ENCODE measurements at places on chromosomes 4 and X. TPM values are rescaled to one million over a fixed set of nuclear protein-coding genes. Genes with fewer than 3 reads are reported as not detected.

Gene SUPT20HL2
- total RNA-seq, result not detected

Gene NFKB1
- total RNA-seq, result 18.3 TPM

Gene RS1
- total RNA-seq, result not detected

Gene CXCL1
- 7.3 TPM for total RNA-seq

Gene MAGEA11
- total RNA-seq, result not detected

Gene DIPK2B
- not detected for total RNA-seq

Gene PALLD
- 51.1 TPM for total RNA-seq

Gene TMEM271
- not detected for total RNA-seq

Gene HTN3
- not detected for total RNA-seq
